ENCODE measurements at places on chromosomes 11 and 22.

DNA sequence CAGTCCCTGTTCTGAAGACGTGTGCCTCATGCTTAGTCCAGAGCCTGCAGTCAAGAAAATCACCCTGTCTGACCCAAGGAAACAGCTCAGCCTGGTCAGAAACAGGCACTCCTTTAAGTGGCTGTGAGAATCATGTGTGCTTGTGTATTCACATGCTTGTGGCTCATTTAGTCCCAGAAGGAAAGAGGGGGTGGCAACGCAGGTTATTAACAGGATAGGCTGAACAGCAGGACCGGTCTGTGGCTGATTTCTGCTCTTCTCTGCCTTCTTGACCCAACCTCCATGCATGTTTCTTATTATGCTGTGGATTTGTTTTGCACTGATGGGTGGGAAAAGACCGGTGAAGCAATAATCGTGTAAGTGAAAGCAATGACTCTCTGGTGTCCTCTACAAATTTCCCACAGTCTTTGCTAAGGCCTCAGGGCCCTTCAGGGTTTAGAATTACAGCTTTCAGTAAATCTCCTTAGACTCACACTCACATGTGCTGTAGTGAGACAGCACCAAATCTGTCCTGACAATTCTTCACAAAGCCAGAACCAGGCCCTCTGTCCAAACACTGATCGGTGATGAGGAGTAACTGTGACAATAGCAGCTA is 288.1 kb downstream of the ETS1 start:
- DNase-seq: peak; percentile 18

DNA sequence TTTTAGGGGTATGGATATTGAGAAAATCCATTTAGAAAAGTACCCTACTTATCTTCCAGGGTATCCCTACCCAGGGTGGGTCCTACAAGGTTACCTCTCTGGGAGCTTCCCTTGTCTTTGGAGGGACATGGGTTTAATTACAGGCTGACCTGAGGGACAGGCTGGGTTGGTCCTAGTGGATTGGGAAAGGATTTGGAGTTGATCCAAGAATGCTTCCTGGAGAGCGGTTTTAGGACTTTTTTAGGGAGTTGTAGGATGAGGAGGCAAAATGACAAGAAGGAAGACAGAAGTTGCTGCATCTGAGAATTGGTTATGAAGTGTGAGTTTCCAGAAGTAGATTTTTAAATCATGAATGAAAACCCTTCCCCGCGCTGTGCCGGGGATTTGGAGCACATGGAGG is 61.8 kb upstream of the CRTAM start:
- no peak for DNase-seq

- no peak for DNase-seq
These were observed 14.9 kb downstream of the GAS2 start for GRCh38 chr11:22681281-22681812.

GRCh38 chr11:122491509-122491908 is 164.0 kb upstream of the UBASH3B start:
- DNase-seq: no peak

DNA sequence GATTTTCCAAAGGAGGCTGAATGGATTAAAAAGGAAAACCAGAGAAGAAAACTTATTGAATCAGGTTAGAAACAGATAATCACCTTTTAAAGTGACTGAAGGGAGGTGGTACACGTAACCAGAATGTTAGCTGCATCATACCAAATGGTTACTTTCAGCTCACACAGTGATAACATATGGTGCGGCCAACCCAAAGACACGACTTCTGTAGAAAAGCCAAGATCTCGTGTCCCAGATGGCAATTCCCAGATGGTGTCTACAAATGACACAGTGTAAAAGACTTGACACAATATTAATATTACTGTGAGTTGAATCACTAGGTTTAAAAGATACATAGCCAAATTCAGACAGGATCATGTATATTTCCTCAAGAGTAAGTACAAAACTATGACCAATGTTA is 5.2 kb downstream of the PPP2R1B start:
- DNase-seq: no peak

DNA sequence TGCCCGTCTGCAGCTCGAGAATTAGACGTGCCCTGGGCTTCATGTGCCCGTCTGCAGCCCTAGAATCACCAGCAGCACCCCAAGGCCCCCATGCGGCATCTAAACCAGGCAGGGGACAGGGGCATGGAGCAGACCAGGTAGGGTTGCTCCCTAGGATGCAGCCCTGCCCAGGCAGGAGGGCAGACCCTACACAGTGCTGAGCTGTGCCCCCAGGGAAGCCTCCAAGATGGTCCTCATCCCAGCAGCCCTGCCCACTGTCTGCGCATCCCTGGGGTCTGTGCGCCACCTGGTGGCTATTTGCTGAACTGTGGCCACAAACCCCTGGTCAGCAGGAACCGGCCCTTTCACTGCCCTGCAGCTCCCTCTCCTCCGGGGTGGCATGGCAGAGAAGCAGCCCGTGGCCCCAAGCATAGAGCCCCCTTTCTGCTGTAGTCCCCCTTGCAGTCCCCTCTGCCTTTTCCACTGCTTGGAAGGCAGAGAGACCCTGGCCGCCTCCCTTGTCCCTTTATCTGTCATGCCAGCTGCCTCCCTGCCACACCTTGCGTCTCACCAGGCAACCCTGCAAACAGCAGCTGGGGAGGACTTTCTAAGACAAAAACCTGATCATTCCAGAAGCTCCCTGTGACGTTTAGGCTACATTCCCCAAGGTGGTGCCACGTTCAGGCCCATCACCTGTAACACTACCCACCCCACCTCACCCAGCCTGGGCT is 86.6 kb downstream of the KCNQ1 start:
- DNase-seq: peak; percentile 59

DNA sequence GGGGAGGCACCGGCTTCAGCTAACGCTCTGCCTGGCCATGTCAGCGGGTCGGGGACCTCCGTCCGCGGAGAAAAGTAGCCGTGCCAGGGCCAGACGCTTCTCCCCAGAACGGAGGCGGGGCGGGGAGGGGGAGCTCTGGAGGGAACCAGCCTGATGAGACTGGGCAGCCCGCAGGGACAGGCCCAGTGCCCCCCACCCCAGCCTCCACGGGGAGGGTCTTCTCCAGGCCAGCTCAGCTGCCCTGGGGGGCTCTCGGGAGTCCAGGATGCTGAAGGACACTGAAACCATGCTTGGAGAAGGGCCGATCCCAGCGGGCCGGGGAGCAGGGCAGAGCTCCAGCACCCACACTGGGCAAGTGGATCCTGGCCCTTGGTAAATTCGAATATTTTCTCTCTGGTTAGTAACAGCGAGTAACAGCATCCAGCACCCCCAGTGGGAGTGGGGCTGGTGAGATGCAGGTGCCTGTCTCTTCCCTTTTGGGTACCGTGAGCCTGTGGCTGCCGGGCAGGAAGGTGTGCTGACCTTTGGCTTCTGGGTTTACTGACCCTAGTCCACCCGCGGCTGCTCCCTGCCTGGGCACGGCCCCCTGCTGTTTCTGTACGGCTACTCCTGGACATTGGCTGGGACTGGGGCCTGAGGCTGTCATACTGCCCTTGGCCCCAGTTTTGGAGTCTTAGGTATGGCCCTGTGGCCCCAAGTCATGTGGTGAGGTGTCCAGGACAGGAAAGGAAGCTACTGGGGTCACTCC is 35.8 kb downstream of the GRAMD4 start:
- DNase-seq: no peak

DNA sequence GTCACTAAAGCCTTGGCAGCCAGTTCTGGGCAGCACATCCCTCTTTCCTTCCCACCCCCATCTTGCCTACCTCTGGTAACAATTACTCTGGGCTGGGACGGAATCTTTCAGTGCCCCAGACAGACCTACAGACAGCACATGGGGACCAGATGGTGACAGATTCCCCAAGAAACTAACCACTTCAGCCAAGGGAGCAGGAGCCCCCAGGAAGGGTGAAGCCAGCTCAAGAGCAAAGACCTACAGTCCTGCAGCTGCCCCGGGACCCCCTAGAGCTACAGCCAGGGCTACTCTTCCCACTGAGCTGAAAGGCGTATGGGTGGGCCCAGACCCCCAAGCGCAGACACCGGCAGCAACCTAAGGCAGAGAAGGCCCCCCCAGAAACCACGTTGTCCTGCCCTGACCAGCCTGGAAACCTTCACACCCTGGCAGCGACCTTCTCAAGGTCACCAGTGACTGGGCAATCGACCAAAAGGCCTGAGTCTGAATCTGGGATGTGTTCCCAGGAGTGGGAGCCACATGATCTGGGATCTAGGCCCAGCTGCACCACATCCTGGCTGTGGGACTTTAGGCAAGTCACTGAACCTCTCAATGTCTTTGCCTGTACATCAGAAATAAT is 65.8 kb downstream of the LRRC32 start:
- no peak for DNase-seq

Measured in COLO829 (cell line).